DMS153 (cell line): ENCODE measurements at places on chromosomes 13 and 19.

- no peak for DNase-seq
Observed at GRCh38 chr13:24071423-24072075, 89.0 kb upstream of the SPATA13 start.

GRCh38 chr13:65063753-65064152 lies 2166.4 kb downstream of the PCDH9 start:
- no peak for DNase-seq

DNA sequence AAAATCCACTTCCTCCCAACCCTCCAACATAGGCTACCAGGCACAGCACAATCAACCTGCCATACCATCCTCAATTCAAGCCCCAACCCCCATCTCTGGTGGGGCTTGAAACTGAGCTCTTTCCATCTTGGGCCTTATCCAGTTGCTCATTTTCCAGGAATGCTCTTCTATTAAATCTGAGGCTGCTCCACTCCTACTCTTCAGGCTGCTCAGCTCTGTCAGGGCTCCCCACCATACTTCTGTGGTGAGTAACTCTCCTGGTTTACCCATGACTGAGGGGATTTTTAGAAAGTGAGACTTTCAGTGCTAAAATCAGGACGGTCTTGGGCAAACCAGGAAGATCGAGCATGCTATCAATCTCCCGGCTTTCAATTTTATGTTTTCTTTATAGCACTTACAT lies 512.8 kb downstream of the LMO7 start:
- no peak for DNase-seq

DNA sequence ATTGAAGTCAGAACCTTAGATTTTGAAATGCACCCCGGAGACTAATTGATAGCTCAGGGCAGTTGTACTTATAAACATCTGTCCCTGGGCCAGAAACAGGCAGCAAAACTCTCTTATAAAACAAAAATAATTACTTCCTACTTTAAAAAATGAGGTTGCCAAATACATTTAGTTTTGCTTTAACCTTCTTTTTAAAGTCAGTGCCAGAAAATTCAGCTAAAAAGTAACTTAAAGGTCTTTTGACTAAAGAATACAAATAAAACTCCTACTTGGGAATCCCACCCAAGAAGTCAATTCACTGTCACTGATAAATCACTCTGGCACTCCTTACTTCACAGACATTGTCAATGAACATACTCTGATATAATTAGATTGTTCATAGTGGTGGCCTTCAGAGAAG lies 60.7 kb downstream of the DOCK9 start:
- DNase-seq: no peak

GRCh38 chr13:33561627-33562026 lies 256.3 kb upstream of the RFC3 start:
- DNase-seq: no peak

GRCh38 chr19:48999481-49000325 lies 6.0 kb downstream of the RUVBL2 start:
- no peak for DNase-seq

DNA sequence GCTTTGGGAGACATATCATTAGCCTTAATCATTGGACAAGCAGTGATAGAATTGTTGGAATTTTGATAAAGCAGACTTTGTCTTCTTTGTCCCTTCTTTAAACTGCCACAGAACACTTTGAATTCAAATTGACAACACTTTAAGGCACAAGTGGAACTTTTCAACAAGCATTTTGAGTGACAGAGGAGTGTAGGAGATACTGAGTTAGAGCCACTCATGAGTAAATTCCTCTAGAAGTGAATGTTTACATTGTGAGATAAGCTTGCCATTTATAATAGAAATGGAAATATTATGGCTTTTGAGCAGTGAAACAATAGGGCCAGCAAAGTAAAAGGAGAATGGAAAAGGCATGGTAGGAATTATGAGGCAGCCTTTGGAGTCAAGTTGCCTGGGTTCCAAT lies 515.8 kb downstream of the SLITRK6 start:
- DNase-seq: no peak

GRCh38 chr19:46915386-46915785 lies 54.6 kb downstream of the ARHGAP35 start:
- DNase-seq: no peak

GRCh38 chr19:6250024-6250615 lies 29.7 kb downstream of the MLLT1 start:
- DNase-seq: no peak

DNA sequence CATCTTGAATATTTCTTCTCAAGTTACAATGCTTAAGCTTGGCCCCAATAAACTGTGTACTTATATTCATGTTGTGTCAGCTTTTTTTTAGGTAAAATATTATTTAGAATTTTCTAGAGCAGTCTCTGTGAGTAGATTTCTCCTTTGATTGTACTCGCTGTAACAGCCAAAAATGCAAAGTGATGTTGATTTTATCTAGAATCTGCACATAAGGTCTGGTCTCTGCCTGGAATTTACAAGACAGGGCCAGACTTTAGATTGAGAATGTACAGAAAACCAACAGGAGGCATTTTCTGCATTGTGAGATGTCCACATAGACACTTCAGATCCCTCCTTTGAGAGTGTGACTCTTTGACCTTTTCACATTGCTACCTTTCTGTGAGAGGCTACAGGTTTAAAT lies 43.1 kb upstream of the ZNF681 start:
- DNase-seq: no peak

DNA sequence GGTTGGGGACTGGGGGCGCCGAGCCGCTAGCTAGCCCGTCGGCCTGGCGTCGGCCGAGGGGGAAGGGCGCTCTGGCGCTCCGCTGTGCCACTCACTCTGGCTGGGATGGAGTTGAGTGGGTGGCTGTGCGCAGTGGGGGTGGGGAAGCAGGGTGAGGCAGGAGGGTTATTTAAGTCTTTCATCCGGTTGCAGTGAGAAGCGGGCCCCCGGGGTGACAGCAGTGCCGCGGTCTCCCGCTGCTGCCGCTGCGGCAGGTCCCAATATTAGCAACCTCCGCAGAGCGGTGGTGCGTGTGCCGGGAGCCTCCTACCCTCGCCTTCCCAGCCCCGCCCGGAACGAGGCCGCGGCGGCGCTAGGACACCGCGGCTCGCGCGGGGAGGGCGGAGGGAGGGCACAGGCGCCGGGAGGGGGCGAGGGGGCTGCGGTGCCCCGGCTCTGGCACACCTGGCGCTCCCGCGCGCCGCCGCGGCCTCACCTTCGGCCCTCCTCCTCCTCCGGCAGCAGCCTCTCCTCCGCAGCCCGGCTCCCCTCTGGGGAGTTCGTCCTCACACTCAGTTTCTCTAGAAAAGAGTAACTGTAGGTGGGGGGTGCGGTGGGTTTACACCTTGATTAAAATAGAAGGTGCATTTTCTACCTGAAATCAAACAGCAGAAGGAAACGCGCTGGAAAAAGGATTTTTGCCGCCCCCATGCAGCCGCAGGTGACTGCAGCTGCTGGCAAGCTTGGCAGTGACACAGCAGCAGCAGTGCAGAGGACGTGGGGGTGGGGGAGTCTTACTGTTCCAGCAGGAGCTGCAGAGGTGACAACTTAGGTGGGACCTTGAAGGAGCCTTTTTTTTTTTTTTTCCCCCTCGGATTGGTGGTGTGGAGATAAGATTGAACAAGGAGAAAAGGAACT lies 4.5 kb downstream of the FGF9 start:
- DNase-seq: peak; percentile 75
